ENCODE measurements at places on chromosomes 5 and 9. TPM values are rescaled to one million over a fixed set of nuclear protein-coding genes. Genes with fewer than 3 reads are reported as not detected.

DNA sequence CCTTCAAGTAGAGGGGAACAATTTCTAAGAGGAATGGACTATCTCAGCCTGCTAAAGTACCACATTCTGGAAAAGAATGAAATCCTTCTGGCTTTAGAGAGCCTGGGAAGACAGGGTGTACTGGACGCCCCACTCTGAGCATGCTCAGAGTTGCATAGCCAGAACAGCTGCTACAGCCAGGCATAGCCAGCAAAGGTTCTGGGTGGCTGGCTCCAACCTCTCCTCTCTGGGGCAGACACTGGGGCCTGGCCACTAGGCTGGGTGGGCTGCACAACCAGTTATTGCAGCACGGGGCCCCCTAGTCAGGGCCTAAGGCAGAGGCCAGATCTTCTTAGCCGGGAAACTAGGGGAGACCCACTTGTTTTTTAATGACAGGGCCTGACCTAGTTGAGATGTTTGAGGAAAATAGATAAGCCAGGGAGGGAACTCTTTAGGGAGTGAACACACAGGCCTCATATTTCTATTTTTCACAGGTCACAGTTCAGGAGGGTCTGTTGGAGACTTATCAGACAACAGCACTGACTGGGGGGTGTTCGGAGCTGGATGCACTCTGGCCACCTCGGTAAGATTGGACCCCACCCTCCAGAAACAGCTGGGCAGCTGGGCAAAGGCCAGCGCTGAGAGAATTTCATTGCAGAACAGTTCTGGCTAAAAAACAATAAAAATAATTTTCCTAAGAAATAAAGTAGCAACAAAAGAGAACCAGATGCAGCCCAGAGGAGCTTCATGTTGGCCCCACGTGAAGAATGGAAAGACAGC, 142.9 kb downstream of the LPAR1 start:
- DNase-seq: no peak

- peak; percentile 20 for DNase-seq
Measured at GRCh38 chr9:132752877-132753592, 82.8 kb downstream of the GTF3C4 start.

DNA sequence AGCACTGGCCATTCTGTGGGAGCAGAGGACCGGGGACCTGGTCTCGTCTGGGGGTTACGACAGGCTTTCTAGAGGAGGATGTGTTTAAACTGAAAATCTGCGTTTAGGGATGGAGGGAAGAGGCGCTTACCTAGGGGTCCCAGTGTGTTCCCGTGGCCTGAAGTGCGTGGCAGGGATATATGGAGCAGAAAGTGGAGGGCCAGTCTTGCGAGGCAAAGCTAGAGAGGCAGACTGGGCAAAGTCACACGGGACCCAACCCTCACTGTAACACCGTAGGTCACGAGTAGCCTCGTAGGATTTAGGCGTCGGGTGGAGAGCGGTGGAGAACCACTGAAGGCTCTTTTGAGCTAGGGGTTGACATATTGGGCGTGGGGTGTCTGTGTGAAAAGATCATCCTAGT, 32.8 kb upstream of the POMT1 start:
- DNase-seq: no peak

DNA sequence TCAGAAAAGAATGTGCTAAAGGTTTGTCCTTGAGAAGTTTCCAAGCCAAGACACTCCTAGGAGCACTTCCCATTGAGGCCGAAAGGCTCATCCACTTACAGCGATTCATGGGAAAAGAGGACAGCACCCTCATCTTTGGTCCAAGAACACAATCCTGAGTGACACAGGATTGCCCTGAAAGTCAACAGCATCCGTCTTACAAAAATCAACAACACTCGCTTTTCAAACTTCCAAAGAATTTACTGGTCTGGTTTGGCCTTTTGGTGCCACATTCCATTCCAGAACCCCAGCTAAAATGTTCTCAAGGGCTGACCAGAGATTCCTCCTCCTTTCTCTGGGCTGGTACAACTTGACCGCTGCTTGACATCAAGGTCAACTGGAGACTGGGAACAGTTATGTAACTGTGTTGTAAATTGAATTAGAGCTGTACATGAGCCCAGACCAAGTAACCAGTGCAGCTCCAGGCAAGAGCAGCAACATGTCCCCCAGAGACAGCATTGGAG, 415.8 kb upstream of the PIK3R1 start:
- DNase-seq: peak; percentile 9

DNA sequence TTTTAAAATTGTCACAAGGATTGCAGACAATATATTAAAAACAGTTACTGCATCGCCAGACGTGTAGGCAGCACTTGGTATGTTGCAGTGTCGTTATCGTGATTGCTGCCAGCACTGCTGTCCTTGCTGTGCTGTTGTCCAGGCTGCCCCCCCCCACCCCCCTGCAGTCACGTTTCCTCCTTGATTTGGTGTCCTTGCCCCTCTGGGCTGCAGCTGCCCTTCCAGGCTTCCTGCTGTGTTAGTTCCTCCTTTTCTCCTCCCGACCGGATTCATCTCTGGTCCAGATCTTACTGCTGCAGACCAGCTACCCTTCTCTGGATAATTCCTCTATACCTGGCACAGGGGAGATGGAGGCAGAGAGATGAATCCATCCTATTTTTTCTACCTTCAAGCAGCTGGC, 298.9 kb downstream of the TRIM32 start:
- DNase-seq: no peak

MVB12B gene
- 4.6 TPM for total RNA-seq

DNA sequence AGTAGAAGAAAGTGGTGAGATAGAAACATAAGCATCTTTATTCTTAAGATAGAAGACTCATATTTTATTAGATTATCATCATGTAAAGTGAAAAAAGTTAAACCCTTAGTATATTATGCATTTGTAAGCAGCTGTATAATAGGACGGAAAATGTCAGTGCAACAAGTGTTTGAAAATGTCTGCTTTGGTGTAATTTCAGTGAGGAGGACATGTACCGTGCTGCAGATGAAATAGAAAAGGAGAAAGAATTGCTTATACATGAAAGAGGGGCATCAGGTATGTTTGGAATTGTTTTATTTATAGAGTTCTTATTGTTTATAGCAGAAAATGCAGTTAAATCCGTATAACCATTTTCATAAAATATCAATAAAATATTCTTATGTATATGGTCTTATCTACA, 8.9 kb downstream of the OTULIN start:
- DNase-seq: no peak

PRXL2C gene
- total RNA-seq: 7.7 TPM

DNA sequence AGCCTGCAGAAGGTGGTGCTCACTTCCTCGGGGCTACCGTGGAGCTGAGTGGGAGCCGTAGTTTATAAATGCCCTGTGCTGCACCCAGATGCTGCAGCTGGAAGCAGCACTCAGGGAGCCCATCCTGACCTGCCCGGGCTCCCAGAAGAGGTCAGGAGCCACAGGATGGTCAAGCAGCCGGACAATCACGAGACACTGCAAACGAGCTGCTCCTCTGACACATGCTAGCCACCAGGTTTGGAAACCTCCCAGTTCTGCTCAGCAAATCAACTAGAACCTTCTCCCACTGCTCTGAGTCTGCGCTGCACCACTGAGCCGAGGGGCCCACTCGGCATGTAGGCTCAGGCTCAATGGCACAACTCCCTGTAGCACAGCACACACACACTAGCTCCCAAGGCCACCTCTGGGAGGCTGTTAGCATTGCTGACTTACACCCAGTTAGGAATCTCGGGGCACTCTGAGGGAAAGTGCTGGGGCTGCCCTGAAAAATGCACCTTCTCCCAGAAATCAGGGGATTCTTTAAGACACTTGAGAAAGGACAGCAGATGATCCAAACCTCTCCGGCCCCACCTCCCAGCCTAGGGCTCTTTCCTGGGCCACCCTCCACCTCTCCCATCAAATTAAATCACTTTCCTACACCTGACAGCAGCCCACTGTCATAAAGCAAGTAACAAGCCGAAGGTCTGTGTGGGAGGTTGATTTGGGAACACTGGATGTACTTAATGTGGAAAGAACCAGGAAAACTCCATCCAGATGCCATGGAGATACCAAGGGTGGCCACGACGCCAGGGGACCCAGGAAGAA, 59.1 kb downstream of the PSMB7 start:
- no peak for DNase-seq

DNA sequence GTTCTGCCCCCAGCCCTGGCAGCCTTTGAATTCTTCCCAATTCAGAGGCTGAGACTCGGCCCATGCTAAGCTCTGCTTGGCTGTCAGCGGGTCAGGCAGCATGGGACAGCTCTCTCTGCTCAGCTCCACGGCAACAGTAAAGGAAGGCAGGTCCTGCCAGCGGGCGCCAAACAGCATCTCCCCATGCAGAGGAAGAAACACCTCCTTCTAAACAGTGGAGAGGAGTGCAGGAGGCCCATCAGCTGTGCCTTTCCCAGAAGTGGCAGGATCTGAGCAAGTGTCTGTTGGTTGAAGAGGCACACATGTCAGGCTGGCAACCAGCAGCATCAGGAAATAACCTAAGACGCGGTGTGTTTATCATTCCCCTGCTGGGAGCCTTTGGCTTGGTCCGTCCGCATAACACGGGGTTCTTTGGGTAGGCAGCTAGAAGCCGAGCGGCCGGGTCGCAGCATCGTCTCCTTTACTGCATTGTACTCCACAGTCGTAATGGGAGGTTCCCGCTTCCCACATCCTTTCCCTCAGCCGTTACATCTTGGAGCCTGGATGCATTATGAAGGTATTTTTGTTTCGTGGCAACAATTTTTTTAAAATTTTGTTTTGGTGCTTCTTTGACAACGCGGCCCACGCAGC, 42.7 kb upstream of the NCS1 start:
- DNase-seq: no peak

GRCh38 chr9:122442568-122442967, 35.2 kb downstream of the OR1J1 start:
- no peak for DNase-seq

All from pancreas (tissue), 10 donors.